Fibroblast of skin of right biceps (primary cell): ENCODE measurements at places on chromosomes 7 and 10.

DNA sequence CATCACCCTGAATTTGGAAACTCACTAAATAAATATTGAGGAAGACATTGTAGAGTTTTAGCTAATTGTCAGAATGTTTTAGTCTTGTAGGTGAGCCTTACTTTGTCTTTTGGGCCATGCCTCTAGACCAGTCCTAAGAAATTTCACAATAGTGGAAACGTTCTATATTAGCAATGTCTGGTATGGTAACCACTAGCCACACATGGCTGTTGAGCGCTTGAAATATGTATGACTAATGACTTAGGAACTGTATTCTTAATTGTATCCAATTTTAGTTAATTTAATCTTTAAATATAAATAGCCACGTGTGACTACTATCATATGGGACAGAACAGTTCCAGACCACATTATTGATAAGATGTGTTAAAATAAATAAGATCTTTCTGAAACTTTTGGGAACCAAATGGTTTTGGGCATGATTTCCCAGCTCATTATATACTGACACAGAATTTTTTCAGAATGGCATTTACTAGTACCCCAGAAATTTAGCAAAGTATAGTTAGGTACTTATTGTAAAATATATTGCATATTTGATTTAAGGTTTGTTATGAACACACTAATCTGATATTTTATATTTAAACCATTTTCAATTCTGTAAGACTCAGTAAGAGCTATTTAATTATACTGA lies 95.0 kb downstream of the VPS50 start:
- peak; percentile 94 for DNase-seq

- DNase-seq, result no peak
These were observed 651.4 kb downstream of the INHBA start for GRCh38 chr7:41051535-41051934.

GRCh38 chr7:54664235-54665228 lies 94.5 kb downstream of the SEC61G start:
- peak; percentile 8 for DNase-seq

GRCh38 chr10:48748573-48748972 lies 63.9 kb downstream of the WDFY4 start:
- no peak for DNase-seq

DNA sequence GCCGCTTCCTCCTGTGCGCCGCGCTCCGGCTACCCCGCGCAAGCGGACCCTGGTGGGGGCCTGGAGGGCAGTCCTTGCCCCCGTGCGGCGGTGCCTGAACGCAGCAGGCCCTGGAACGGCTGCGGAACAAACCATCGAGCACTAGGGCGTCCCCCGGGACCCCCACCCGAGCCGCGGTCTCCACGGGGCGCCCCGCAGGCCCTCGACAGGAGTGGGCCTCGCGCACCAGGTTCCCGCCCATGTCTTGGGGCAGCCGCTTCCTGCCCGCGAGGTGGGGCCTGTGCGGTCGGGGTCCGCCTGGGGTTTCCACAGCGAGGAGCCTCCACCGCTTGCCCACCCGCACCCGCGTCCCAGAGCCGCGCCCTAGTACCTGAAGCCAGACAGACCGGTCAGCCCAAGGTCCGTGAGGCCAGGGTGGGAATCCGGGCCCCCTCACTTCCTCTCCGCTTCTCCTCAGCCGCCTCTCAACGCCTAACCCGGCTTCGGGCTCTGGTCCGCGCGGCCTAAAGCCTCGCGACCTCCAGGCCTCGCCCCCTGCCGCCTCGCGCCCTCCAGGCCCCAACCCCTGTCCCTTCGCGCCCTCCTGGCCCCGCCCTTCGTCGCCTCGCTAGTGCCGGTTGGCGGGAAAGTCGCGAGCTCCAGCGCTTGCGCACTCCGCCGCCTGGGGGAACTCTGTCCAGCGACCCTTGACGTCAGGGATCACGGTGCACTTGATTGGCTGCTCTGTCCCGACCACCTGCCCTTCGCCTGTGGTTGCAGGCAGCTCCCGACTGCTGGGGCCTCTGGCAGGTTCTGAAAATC lies 7.0 kb upstream of the GBX1 start:
- peak; percentile 10 for DNase-seq

DNA sequence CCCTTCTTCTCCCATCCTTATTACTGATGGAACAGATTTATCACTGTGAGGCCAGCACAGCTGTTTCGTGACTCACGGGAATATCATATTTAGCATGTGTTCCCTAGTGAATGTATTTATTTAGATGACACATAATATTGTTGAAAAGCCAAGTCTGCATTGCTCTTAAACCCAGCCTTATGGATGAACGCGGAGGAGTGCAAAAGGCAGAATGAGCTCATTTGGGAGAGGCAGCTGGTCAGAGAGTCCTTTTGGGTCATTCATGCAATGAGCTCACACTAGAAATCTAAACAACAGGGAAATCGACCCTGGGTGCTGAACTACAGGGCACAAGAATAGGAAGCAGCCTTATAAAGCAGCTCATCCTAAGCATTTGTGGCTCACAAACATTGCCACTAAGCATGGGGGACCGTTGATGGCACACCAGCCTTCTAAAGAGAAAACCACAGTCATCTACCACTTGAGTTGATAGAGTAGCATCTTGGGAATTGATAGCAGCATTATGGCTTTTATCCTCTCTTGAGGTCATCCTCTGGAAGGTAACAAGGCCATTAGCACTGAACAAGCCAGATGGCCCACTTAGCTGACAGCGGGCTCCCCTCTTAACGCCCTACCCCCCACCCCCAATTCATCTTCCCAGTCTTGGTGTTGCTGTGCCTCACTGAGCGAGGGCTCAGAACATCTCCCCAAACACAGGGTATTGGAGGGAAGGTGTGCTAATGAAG lies 32.9 kb upstream of the SDK1 start:
- peak; percentile 81 for DNase-seq

GRCh38 chr7:7183838-7184463 lies 1.6 kb downstream of the C1GALT1 start:
- peak; percentile 25 for DNase-seq

- no peak for DNase-seq
These were observed 108.7 kb downstream of the DOCK4 start for GRCh38 chr7:112097524-112097923.

- no peak for DNase-seq
These were observed 174.4 kb downstream of the CDCA7L start for GRCh38 chr7:21771266-21771665.

GRCh38 chr10:133059571-133059970 lies 28.2 kb upstream of the ADGRA1 start:
- DNase-seq, result no peak

DNA sequence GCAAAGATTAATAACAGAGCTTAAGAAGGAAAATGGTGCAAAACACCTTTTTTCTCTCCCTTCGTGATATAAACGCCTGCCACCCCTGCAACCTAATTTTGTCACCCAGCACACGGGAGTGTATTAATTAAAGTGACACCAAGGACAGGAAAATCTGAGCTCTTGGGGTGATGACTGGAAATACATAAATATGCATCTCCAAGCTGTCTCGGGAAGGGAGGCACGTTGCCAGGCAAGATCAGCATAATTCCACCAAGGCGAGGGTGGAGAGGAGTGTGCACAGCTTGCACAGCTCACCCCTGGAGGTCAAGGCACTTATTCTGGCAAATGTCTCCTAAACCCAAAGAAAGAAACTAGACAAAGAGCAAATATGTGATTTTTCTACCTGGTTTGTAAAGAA lies 700.9 kb downstream of the GRID1 start:
- no peak for DNase-seq

GRCh38 chr7:23105086-23105643 lies 420 bp upstream of the KLHL7 start:
- no peak for DNase-seq

DNA sequence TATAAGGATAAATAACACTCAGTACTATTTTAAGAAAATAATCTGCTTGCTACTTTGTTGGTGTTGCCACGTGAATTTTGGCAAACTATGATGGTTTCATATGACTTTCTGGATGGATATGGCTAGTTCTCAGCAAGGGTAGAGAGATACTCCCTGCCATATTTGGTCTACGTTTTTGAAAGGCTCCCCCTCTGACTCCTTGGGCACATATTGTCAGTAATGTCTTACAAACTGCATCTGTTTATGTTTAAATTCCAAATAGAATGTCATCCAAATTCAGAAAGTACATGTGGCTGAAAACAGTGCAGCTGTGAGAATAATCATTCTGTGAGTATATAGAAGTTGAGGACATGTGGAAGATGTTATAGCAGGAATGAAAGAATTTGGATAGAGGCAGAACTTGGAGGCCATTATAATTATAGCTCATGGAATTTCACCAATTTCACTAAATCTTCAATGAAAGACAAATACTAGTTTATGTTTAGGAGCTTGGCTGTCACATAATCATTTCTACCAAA lies 107.8 kb downstream of the SRI start:
- DNase-seq, result no peak

- no peak for DNase-seq
These were observed 140.3 kb upstream of the EFCAB10 start for GRCh38 chr7:105721571-105722104.

GRCh38 chr10:47033541-47034270 lies 122.5 kb downstream of the PTPN20 start:
- DNase-seq, result no peak

DNA sequence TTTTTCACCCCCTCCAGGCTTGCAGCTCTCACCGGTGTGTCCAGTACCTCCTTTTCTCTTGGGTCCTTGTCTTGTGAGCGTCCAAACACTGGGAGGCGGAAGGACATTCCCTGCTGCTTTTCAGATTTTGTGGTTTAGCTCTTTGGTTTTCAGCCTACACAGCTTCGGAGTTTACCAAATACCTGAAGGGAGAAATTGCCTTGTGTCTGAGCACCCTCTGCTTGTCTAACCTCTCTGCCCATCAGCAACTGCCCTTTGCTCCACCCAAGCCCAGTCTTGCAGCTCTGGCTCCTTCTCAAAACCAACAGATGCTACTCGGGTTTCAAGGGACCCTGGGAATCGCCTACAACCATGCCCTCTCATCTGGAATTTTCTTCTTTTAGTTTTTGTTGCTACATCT lies 519.1 kb upstream of the IGFBP3 start:
- no peak for DNase-seq

DNA sequence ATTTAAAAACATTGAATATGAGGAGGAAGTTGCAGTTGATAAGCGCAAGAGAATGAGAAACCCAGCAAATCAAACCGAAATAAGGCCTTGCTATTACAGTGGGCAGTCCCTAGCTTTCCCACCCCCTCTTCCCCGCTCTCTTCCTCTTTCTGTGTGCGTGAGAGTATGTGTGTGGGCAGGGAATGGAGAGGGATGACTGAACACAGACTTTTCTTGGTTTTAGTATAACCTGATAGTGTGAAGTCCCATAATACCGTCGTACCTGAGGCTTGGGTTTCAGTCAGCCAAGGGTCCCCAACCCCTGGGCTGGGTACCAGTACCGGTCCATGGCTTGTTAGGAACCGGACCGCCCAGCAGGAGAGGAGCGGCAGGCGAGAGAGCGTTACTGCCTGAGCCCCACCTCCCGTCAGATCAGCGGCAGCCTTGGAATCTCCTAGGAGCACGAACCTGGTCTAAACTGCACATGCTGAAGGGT lies 255.3 kb downstream of the CELF2 start:
- DNase-seq, result no peak

GRCh38 chr7:36349626-36350025 lies 40.0 kb upstream of the ANLN start:
- no peak for DNase-seq

DNA sequence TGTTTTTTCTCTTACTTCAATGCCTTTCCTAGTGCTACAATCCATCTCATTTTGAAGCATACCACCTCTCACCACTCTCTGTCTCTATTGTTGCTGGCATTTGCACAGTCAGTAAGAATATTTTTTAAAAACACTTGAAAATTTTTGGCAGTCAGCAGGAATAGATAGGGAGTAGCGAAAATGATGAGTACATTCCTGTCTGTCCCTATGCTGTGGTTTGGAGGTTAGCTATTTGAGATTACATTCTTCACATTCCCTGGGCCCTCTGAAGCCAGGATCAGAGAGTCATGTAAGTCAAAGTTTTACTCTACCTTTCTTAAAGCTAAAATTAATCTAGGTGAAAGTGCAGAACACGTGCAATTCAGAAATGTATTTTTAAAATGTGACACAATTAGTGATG lies 53.0 kb upstream of the MAGI2 start:
- peak; percentile 87 for DNase-seq

- DNase-seq, result peak; percentile 30
These were observed 27.8 kb downstream of the CDHR3 start for GRCh38 chr7:105990727-105991453.

GRCh38 chr7:51301806-51302205 lies 14.8 kb downstream of the COBL start:
- no peak for DNase-seq

DNA sequence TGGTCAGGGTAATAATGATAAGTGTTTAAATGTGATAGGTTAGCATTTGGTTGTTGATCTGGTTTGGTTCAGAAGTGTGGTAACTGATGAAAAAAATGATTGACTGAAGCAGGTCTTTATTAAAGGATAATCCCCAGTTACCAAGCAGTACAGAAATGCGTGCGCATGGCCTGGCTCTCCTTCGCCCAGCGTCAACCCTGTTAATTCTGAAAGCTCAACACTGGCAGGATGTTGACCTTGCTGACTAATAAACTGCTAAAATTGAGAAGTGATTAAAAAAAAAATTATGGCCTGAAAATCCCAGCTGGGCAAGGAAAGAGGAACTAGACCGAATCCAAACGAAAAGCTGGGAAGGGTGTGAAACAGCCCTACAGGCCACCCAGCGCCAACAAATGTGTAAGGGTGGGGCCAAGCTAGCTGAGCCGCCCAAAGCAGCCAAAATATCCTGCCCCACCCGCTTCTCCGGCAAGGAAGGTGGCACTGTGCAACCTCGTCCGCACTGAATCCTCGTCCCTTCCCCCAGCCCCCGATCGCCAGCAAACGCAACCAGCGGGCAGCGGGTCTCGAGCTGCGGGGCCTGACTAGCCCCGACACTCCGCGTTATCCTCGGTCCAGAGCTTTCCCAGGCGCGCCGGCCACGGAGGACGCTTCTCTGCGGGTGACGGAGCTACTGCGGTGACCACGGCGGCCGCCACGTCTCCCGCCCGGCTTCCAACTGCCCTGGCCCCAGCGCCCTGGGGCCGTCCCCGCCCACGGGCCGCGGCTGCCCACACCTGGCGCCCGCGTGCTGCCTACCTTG lies 561 bp downstream of the SHTN1 start:
- DNase-seq, result peak; percentile 22

DNA sequence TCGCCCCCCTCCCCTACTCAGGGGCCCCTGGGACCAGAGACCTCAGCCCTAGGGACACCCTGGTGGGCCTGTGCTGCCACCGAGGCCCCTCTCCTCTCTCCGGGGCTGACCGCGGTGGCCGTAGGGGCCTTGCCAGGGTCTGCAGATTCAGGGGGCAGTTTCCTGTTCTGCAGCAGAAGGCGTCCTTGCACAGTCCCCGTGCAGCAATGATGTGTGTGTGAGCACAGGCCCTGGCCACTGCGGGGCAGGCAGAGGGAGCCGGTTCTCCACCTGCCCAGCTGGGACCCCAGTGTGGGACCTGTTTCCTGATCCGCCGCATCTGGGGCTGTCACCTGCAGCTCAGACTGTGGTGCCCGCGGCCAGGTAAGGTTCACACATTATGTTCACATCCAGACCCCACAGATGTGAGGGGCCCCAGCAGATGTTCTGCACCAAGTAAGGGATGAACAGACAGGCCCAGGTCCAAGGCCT lies 60.7 kb upstream of the DNAJB6 start:
- DNase-seq, result no peak

GRCh38 chr7:129169171-129169671 lies 19.2 kb upstream of the SMO start:
- peak; percentile 70 for DNase-seq
